ENCODE measurements at places on chromosomes 3 and 15.

GRCh38 chr3:53193466-53194209 is 32.6 kb downstream of the PRKCD start:
- DNase-seq = no peak

GRCh38 chr3:177358977-177359592 is 161.8 kb upstream of the TBL1XR1 start:
- no peak for DNase-seq

- no peak for DNase-seq
These were observed 40.2 kb upstream of the MAPKBP1 start for GRCh38 chr15:41734079-41734478.

GRCh38 chr15:74202452-74203401 is at the start of gene STRA6:
Gene STRA6 (minus strand): TSS chr15:74202787. CDS start chr15:74202267, 520 bp downstream.
- DNase-seq = no peak

- DNase-seq = no peak
These were observed 193.5 kb upstream of the ZBTB20 start for GRCh38 chr3:115340586-115340985.

DNA sequence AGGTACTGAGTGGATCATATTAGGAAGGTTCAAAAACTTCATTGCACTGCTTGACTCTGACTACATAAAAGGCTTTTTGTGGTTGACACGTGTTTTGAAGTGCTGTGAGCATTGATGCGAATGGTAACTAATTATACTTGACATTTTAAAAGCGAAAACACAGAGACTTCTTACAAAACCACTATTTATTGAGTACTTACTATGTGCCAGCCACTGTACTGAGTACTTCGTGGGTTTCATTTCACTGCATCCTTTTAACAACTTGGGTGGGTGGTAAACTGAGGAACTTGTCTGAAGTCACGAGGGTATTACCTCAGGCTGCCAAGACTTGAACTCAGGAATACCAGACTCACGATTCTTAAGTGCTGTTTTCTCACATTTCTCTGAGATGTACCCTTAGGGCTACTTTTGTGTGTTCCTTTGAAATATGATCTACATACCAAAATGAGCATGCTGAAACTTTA is 45.3 kb upstream of the PPP4R2 start:
- DNase-seq = no peak

DNA sequence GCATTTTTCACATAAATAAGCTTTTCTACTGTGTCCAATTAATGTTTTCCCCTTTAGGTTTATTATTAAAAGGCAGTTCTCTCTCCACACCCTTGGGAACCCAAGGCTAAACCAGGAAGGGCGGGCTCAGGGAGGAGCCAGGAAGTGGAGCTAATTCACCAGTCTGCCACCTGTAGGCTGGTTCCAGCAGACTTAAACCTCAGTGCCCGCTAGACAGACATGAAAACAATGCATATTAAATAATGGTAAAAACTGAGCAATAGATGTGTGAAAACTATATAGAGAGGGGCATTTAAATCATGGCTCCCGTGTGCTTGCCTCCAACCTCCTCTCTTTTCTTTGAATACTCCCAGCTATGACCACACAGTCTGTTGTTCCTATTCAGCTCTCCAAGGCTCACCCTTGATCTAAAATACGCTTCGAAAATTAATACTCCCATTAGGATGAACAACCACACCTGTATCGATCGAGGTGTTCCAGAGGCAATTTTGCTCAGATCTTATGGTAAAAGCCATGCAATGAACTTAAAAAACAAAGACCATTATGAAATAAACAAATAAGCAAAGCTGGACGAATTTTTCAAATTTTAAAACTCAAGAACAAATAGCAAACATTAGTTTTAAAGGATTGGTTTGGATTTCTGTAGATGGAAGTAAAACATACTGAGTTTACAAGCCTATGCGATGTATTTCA is 253.3 kb downstream of the TJP1 start:
- DNase-seq = no peak

DNA sequence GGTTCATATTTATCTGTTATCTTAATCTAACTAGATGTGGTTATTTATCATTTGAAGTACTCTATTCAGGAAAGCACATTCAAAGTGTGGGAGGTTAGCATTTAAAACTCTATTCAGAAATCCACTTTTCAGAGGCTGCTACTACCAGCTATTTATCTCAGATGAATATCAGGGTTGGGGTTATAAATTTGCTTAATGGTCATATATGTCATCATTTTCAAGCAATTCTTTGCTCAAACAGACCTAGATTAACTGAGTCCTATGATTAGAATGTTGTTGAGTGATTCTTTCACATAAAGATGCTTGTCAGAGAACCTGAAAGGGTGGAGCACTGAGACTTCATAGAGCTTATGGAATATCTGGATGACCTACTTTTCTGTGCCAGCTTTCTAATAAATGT is 436.9 kb upstream of the TGFBR2 start:
- no peak for DNase-seq

DNA sequence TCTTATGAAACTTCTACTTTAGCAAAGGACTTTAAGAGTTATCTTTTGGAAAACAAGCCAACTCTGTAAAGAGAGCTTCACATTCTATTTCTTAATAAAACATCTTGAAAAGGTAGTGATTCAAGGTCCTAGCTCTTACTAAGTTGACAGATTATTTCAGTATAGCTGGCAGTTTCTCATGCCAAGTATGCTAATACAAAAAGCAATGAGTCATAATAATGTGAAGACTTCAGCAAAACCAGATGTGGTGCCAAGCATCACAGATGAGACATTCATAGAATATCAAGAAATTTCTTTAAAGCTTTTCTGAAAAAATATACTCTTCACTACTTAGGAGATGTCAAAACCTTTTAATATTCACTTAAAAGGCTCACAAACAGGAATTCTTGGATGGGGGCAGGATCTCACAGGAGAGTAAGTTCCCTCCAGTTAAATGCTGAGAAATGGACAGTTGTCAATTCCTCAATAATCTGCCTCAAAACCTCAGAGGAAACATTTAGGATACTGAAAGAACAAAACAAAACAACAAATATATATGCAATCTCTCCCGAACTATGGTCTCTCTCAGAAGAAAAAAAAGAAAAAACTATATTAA is 45.6 kb downstream of the DCBLD2 start:
- no peak for DNase-seq

DNA sequence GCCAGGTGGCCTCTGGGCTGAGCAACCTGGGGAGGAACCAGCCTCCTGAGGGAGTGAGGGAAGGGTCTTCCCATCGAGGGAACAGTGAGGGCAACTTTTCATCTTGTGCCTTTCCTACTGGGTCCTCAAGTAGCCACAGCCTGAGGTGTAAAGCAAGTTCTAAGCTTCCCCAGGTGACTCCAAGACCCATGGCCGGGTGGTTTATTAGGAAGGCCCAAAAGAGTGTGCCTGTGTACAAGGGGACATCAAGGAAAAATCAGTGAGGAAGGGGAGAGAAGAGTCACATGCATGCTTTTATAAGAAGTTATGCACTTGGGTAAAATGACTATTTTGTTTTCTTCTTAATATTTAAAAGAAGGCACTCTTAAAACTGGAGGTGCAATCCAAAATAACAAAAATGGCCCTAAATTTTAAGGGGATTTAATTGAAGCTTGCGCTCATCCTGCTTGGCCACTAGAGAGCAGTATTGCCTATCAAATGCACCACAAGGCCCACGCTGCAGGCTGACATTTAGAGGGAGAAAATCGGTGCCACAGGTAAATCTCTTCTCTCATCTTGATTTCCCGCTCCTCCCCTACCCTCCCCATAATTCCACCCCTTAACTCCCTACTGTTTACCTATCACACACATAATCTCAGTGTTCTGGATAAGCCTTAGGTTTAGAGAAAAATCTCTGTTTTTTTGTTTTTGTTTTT is 6.7 kb downstream of the NANOGP8 start:
- peak; percentile 72 for DNase-seq

GRCh38 chr15:73139744-73140553 is 87.7 kb downstream of the NEO1 start:
- DNase-seq = no peak

- DNase-seq = no peak
These were observed 29.5 kb upstream of the CTSH start for GRCh38 chr15:78974272-78974918.

DNA sequence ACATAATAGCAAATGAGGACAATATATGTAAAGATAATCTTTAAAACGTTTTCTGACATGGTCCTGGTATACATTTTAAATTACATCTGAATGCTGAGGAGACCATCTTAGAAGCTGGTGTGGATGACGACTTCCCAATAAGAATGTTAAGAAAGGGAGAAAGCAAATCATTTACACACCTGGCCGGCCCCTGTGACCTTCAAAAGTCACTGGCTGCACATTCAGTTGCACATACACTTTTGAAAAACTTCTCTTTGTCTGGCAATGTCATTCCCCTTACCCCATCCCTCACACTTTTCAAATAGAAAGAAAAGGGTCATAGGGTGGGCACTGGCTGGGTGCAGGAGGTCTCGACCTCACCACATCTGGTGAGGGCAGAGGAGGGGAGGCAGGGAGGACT is 391.0 kb downstream of the MECOM start:
- no peak for DNase-seq

DNA sequence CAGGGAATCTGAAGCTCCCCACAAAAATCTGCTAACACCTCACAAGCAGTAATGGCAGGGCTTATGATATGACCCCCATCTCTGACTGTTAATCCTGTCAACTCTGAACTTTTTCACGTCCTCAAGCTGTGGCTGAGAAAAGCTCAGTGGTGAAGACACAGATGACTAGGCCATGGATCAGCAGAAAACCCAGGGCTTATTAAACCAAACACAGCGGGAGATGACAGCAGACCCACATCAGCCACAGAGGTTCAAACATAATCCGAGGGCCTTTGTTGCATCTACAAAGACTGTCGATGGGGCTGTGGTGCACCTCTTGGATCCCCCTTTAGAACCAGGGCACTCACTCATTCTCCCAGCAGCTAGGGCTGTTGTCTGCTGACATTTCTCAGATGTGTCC is 50.4 kb downstream of the GLB1 start:
- no peak for DNase-seq

GRCh38 chr15:69731081-69731330 is 278.4 kb downstream of the RPLP1 start:
- no peak for DNase-seq

DNA sequence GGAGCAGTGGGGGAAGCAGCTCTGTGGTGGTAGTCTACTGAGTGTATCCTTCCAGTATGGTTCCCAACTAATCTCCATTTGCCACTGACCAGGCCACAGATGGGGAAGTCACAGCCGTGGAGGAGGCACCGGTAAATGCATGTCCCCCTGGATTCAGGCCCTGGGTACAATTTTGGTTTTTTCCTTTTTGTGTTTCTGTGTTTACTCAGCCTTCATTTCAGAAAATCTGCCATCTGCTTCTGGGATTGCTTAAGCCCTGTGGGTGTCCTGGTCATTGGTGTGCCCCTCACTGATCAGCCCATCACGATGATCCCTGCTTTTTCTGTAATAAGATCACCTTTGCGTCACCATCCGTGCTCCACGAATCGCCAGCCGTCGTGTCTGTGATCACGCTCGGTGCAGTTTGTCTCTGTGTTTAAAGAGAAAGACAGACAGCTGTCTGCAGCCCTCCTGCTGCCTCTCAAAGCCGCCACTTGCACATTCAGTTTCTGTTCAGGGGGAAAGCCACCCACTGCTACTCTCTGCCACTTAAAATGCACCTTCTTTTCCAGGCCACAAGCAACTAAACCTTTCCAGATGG is 68.9 kb downstream of the DNASE1L3 start:
- DNase-seq = no peak

DNA sequence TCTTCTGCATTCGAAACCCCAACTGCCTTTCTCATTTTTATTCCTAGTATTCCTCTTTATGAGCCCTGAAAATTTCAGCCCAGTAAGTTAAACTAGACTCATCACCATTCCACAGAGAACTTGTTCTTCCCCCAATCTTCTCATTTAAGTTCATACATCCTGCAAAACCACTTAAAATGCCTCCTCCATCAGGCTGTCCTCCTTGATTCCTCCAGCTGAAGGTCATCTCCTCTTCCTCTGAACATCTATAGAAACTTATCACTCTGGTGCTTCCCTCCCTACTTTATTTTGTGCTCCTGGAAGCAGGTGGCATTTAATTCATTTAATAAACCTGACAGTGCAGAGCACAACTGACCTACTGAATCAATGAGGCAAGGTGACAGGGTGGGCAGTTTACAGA is 38.3 kb downstream of the VGLL4 start:
- DNase-seq = no peak

GRCh38 chr3:128911911-128912310 is 32.5 kb downstream of the ACAD9 start:
- no peak for DNase-seq

GRCh38 chr3:5762506-5762905 is 575.0 kb downstream of the EDEM1 start:
- DNase-seq = no peak

DNA sequence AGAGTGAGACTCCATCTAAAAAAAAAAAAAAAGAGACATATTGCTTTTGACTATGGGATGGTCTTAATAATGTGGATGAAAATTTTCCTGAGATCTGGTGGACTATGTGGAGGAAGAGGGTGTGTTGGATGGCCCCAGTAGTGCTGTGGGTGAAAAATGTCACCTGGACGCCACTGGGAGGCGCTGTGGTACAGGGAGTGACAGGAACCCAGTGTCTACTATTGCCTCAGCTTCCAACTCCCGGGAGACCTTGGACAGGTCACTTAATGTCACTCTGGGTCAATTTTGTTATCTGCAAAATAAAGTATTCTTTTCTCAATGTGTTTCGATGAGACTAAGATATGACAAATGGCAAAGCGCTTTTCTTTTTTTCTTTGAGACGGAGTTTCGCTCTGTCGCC is 27.7 kb upstream of the DCP1A start:
- DNase-seq = peak; percentile 65

DNA sequence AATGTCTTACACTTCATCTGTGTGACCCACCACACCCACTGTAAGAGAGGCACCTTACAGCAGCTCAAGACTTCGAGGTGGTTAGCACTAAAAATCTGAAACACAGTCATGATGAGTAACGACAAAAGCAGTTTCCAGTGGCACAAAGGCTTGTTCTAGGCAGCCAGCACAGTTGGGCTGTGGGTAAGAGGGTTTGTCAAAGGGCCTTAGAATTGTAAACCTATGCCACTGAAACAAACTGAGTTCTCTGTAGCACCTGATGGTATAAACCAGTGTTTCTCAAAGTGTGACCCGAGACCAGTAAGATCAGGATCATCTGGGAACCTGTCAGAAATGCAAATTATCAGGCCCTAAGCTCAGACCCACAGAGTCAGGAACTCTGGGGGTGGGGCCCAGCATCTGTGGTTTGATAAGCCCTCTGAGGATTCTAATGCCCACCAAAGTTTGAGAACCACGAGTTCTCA is 36.5 kb downstream of the DAPK2 start:
- DNase-seq = peak; percentile 24

DNA sequence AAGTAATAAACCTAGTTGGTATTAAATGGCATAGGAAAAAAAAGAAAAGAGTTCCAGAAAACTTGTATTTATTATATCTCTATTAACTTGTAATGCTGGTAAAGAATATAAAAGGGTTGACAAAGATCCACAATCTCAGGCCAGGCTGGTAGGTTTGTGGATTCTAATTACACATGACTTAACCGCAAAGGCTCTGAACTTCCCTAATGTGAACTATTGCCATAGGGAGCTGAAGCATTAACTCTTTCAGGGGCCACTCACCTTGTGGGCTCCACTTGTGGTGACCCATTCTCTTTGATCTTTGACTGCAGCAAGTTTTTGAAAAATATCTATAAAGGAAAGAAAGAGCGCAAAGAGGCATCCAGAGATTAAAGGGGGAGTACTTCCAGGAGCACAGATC is 58.5 kb downstream of the NEK10 start:
- DNase-seq = no peak

- DNase-seq = no peak
These were observed 65.6 kb upstream of the POLG start for GRCh38 chr15:89400116-89400781.

GRCh38 chr3:125058959-125059358 is 3.2 kb upstream of the HEG1 start:
- no peak for DNase-seq

All from GM19239 (cell line).